Stimulated activated CD8-positive, alpha-beta memory T cell treated with anti-CD3 and anti-CD28 coated beads, Interleukin-4, amount 100 ng/mL, for 24 hours (primary cell): ENCODE measurements at places on chromosomes 12 and 14.

- DNase-seq: no peak
These were observed 430.9 kb downstream of the LRIG3 start for GRCh38 chr12:58489394-58489793.

GRCh38 chr12:87661786-87662377, 367.3 kb downstream of the C12orf50 start:
- no peak for DNase-seq

- DNase-seq: no peak
These were observed 636.6 kb downstream of the MED13L start for GRCh38 chr12:115640929-115641328.

GRCh38 chr14:104223101-104224041, 85.0 kb downstream of the KIF26A start:
- no peak for DNase-seq

GRCh38 chr14:52856139-52856538, 64.7 kb upstream of the GNPNAT1 start:
- DNase-seq: no peak

DNA sequence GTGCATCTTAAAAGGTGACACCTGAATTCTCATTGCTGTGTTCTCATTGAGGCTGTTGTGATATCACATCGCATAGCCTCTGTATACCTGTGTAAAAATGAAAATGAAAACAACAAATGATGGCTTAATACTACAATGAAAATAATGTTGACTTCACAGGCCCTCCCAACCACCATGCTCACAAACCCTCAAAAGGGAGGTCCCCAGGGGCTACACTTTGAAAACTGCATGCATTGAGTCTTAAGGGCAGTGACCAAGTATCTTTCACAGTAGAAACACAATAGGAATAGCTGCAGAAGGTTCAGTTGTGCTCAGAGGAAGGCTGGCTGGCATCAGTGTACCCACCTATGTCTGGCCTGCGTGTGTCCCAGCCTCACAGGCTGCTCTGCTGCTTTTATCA, 27.6 kb upstream of the KCNK13 start:
- DNase-seq: no peak

- no peak for DNase-seq
These were observed 15.4 kb downstream of the RASAL1 start for GRCh38 chr12:113119980-113120669.
